Frontal cortex (tissue), 4 donors: ENCODE measurements at places on chromosomes 6 and 20.

DNA sequence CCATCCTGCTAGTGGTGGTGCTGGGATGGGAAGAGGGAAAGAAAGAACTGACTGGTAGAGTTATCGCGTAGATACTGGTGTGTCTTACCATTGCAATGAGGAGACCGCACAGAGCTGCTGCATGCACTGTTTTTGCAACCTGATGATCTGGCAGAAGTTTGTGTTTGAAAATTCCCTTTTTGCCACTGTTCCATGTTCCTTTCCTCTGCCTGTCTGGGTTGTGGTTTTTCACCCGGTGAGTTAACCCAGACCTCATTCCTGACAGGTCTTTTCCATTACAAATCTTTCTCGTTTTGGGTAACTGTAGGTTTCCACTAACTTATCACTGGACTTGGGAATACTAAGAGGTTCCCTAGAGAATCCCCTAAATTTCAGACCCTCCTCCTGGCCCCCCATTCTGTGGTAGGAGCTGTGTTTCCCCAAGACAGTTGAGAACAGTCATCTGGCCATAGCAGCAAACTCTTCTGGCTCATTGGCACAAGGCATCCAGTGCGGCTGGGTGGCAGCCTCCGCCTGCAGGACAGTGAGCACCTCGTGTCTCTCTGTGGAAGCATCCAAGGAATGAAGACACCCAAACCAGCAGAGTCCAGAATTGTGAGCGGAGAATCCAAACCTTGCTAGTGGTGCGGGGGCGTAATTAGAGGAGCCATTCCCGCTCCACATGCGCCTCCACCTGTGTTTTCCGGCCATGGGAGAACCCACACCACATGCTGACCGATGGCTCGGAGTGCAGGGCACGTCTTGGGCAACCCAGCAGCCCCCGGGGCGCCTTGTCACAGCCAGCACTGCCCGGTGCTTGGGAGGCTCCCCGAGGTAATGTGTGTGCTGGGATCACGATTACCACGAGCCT, 32.8 kb downstream of the ERMARD start:
- no peak for DNase-seq

GRCh38 chr6:151379933-151380847, 11.2 kb downstream of the ZBTB2 start:
- DNase-seq, result no peak

DNA sequence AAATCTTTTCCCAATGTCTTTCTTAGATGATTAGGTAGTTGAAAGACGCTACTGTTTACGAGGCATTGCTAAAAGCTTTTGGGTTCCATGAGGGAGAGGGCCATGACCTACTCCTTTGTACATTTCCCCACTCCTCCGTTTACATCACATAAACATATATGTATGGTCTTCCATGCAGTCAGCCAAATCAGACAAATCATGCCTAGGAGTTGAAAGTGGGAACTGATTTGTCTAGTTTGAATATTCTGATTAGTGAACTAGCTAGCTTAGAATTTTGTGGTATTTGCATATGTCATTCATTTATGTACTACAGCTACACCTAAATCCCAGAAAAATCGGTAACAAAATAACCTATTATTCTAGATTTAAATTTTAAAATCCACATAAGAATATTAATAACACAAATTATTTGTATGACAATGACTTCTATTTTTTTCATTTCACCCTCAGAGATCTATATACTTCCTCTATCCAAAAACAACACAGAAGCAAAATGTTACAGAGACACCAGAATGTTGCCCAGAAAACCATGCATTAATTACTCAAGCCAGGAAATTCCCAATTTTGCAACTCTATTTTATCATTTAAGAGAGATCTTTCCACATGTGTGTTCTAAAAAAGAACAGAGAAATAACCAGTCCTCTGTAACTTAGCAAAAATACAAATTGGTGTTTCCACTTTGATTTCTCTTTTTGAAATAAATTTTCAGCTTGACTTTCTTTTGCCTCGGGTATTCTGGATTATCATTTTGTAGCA, 231.9 kb downstream of the LAMA2 start:
- no peak for DNase-seq

- DNase-seq, result no peak
Measured at GRCh38 chr6:141195251-141195832, 937.4 kb upstream of the GJE1 start.

- DNase-seq, result no peak
Measured at GRCh38 chr6:43846556-43846955, 76.5 kb downstream of the VEGFA start.

DNA sequence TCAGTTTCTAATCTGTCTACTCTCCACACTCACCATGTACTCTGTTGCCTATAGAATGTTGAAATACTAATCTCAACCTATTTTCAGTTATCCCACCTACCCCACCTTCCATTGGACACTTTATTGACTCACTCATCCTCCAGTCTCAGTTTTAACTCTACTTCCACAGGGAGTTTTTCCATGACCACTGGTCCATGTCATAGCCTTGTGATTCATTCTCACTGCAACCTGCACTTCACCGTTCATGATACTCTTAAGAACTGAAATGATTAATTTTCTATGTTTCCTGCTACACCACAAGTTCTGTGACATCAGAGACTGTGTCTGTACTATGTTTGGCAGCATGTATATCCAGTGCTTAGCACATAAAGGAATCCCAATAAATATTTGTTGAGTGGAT, 122.8 kb upstream of the HSF2 start:
- DNase-seq, result no peak

GRCh38 chr6:20271818-20272217, 59.5 kb upstream of the MBOAT1 start:
- no peak for DNase-seq

GRCh38 chr6:2875359-2876191, 27.5 kb downstream of the SERPINB9 start:
- peak; percentile 57 for DNase-seq

DNA sequence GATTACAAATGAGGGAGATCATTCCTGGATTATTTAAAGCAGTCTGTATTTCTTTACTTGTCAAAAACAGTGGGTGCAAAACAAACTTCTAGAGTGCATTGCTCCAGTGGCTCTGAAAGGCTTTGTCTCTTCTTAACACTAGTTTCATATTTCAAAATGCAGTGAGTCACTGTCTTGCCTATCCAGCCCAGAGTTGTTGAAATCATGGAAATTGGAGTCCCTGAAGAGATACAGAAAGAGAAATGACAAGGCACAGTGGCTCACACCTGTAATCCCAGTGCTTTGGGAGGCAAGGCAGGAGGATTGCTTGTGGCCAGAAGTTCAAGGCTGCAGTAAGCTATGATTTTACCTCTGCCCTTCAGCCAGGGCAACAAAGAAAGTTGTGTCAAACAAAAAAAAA, 11.3 kb downstream of the SLC2A12 start:
- DNase-seq, result no peak

- DNase-seq, result no peak
Measured at GRCh38 chr20:50514750-50515149, 4.6 kb downstream of the PTPN1 start.

DNA sequence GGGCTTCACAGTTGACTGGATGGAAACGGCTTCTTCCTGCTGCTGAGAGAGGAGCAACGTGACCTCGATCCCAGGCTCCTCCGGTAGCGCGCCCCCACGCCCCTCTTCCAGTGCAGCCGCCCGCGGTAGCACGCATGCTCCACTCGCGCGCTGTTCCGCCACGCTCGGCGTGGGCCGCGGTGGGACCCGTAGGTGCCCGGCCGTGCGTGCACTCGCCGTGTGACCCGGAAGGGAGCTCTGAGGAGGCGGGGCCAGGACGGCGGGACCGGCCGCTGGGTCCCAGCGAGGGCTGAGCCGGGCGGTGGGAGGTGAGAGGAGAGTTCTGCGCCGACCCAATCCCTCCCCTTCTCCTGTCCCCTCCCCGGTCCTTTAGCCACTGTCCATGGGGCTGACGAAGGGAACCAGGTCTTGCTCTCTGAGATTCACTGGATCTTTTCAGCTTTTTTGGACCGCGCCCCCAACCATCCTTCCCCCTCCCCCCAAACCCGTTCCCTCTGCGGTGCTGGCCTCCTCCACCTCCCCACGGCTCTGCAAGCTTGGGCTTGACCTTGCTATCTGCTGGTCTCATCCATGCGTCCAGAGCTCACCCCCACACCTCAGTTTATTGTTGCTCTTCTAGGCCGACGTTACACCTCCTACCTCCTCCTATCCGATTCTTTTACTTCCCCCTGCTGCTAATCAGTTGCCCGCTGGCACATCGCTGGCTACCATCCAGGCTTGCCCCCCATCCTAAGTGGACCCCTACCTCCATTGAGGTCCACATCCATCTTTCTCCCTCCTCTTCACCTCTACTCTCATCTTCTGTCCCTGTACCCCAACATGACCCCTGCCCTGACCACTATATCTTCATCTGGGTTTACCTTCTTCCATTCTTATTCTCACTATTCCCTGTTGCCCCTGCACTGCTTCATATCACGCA, at the start of gene CUL9:
CUL9 (plus strand) TSS at position 255 of the 919 bp plus-strand sequence. CDS start 2,115 bp downstream, outside the sequence.
- peak; percentile 90 for DNase-seq

DNA sequence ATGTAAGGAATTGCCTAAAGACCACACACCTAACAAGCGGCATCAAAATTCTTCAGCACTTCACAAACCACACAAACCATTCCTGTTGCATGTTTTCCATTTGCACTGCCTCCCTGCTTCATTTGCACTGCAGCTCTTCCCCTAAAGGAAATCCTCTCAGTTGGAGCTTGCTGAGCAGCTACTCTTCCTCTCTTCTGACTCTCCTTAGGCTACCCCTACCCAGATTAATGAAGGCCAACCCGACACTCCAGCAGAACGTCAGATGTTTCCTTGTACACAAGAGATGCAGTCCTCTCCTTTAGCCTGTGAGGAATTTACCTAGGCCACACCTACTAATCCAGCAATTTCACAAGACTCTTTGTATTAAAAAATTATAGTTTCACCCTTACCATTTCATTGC, 8.1 kb downstream of the BEND6 start:
- no peak for DNase-seq

DNA sequence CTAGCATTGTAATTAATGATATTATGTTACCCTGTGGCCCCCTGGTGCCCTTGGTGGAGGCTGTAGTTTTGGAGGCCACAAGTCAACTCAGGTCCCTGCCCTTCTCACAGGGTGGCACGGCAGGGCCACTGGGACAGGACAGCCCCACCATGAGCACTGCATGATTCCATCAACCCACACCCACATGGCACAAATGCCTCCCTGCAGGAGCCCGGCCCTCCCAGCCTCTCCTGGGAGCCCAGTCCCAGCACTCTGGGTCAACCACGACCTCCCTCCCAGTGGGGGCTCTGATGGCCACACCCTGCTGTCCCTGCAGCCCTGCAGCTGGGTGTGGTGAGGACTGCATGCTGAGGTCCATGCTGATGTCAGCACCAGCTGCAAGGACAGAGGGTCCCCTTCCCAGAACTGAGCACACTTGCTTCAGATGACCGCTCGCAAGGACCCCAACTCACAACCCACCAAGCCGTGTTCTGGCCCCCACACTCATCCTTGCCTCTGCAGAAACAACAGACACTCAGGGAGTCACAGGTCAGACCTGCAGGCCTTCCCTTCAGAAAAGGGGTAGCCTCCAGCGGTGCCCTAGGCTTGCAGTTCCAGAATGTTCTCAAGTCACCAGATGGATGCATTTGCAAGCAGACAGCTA, 15.7 kb upstream of the CST7 start:
- no peak for DNase-seq

GRCh38 chr6:81747327-81747726, 5.2 kb downstream of the TENT5A start:
- no peak for DNase-seq

GRCh38 chr6:73532293-73532692, 11.5 kb upstream of the EEF1A1 start:
- no peak for DNase-seq

- no peak for DNase-seq
Measured at GRCh38 chr20:7038029-7038428, 270.5 kb downstream of the BMP2 start.

GRCh38 chr6:13494137-13494536, 6.7 kb upstream of the GFOD1 start:
- no peak for DNase-seq
